ENCODE measurements at places on chromosomes 4 and X.

DNA sequence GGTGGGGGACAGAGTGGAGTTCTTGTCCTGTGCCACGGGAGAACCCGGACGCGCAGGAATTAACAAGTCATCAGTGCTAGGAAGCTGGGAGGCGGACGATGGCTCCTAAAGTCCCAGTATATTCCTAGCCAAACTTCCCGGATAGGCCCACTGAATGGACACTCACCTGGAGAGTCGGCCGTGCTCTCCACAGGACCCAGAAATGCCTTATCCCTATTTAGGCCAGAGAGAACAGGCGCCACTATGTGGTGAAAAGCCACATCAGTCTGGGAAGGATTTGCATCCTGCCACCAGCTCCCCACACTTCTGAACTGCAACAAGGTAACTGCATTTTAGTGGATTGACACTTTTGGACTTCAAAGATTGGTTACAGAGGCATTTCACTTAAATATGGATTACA lies 1.1 kb downstream of the CFAP299 start:
- DNase-seq, result no peak

- DNase-seq, result no peak
These were observed 467.0 kb upstream of the CTSO start for GRCh38 chr4:156420623-156421022.

DNA sequence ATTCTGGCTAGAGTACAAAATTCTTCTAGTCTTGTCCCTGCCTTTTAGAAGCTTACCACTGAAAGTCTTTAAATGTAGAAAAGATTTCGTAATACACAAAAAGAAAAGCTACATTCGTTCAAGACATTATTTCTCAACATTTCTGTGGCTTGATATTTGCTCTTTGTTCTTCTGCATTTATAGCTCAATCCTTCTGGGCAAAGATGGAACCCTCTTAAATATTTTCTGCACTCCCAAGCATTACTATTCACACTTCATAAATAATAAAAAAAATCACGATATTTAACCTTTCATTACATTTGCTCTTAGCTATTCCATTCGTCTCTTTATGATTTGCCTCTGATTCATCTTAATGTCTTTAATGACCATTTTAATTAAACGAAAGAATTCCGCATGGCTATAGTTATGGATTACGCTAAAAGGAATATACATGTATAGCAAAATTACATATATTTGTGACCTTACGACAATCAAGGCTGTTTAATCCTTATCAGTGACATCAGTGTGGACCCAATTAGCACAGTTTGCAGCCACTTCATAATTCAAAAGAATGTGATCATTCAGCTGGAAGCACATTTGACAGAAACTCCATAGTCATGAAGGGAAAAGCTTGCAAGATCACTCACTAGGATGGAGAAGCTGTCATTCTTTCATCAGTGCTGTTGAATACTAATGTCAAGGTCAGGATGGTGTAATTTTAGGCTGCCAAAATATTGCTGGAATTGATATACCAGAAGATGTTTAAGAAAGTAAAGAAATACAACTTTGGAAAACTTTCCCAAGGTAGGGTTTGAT lies 1075.0 kb upstream of the TENM3 start:
- DNase-seq, result no peak

- DNase-seq, result no peak
These were observed 128.8 kb downstream of the AMELX start for GRCh38 chrX:11421805-11422524.

DNA sequence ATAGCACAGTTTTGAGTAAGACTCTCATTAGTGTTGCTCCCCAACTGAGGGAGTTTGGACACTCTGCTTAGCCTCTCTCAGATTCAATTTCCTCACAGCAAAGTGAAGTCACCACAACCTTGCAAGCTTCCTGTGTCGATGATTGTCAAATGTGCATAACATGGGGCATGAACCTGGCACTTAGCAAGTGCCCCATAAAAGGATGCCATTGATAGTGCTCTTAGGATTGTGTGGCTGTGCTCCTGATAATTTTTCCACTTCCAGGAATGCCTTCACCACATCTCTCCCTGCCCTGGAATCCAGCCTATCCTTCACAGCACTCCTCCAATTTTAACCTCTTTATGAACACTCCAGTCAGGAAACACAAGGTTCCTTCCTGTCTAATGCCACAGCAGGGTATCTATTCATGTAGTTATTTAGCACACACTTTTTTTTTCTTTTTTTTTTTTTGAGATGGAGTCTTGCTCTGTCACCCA lies 309.4 kb downstream of the PPP3CA start:
- no peak for DNase-seq

DNA sequence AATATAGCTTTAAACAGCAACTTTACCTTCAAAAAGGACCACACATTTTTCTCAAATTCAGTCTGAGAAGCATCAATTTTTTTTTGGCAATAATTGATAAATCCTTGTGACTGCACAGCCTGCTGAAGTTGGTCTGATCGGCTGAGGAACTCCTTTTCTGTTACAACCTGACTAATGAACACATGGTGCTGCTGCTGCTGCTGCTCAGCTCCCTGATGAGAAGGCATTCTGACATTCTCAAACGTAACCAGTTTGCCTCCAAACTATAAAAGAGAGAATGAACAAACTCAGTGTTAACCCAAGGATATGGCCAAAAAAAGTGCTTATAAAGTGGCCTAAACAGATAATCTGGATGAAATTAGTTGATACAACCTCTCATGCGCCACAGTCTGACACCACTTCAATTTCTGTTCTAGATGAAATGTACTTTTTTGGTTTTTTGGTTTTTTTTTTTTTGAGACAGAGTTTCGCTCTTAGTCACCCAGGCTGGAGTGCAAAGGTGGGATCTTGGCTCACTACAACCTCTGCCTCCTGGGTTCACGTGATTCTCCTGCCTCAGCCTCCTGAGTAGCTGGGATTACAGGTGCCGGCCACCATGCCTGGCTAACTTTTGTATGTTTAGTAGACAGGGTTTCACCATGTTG lies 26.5 kb downstream of the SEC31A start:
- no peak for DNase-seq

- DNase-seq, result no peak
These were observed 48.6 kb upstream of the RASSF6 start for GRCh38 chr4:73668782-73669201.

DNA sequence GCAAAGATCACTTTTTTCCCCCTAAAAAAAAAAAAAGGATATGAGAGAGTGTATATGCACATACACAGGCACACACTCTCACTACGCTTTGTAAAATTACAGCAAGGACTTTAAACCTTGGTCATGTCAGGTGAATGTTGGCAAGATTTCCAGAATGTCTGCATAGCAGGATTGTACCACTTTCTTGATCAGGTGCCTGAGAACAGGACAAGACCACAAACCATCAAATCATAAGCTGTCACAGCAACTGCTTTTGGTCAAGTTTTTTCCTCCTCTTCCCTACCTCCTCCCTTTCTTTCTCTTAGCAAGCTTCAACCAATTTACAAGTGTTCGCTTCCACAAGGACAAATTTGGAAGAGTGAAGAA lies 15.3 kb downstream of the PPARGC1A start:
- DNase-seq, result no peak

- DNase-seq, result no peak
These were observed 200.9 kb downstream of the DHRSX start for GRCh38 chrX:2299871-2300270.

- no peak for DNase-seq
These were observed 373.3 kb downstream of the IDS start for GRCh38 chrX:149131774-149132173.

GRCh38 chr4:13238936-13239335 lies 245.2 kb downstream of the RAB28 start:
- DNase-seq, result no peak

DNA sequence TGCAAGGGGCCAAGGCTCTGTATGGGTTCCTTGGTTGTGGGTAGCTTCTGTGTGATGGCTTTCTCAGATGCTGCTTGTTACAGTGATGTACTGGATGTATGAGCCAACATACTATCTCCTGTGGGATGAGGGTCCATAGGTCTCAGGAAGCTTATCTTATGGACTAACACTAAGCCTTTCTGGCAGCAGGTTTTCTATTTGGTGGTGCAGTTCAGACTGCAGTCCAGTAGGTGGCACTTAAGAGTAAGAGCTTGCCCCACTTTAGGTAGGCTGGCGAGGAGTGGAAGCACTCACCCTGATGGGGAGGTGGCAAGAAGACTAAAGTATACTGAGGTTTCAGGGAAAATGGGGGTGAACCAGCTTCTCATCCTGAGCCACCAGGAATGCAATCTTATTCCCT lies 306.7 kb upstream of the MAOA start:
- DNase-seq, result no peak

DNA sequence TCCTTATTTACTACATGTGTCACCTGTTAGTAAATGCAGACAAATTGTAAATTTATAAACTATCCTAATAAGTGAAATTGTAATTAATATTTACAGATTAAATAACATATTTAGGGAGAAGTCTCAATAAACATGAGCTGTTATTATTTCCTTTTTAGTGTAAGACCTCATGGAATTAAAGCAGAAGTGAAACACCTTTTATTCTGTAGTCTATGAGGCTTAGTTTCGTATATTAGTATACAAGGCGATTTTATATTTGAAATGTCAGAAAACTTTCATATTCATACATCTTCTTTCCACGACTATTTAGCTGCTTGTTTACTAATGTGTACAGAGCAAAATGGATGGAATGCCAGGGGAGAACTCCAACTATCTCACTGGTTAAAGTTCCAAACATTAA lies 414.4 kb downstream of the ARHGAP24 start:
- DNase-seq, result no peak

GRCh38 chr4:76931576-76932276 lies 17.8 kb upstream of the SEPTIN11 start:
- DNase-seq, result no peak

GRCh38 chr4:57044996-57045395 lies 65.2 kb downstream of the IGFBP7 start:
- no peak for DNase-seq

DNA sequence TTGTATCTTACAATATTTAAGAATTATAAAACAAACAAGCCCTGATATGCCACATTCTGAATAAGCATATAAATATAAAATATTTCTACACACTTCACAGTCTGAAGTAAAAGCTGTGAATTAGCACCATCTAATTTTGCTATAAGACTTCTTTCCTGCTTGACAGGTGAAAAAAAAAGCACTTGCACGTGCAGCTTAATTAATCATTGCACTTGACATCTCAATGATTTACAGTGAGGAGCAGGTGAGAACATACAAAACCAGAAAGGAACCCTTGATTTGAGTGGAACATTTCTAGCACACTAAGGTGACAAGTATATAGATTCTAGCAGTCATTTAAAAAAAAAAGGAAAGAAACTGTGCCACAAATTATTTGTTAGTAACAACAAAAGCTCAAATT lies 47.9 kb downstream of the CHIC2 start:
- DNase-seq, result no peak

GRCh38 chr4:98963538-98964433 lies 31.7 kb upstream of the METAP1 start:
- no peak for DNase-seq

DNA sequence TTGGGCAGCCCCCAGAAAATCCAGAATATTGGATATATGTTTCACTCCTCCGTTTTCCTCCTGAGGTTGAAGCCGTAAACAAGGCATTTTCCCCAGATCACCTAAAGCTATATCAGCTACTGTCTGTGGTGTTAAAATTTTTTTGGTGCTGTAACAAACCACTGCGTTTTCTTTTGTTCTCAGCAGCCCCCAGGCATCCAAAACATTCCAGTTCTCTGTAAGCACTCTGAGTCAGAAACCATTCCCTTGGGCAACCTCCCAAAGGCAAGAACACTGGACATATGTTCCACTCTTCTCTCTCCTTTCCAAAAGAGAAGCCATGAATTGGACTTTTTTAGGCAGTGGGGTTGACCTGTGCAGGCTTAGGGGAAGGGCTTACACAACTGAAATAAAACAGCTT lies 310.9 kb downstream of the MID1IP1 start:
- no peak for DNase-seq

GRCh38 chr4:180449395-180449956 lies 1793.7 kb upstream of the TENM3 start:
- no peak for DNase-seq

DNA sequence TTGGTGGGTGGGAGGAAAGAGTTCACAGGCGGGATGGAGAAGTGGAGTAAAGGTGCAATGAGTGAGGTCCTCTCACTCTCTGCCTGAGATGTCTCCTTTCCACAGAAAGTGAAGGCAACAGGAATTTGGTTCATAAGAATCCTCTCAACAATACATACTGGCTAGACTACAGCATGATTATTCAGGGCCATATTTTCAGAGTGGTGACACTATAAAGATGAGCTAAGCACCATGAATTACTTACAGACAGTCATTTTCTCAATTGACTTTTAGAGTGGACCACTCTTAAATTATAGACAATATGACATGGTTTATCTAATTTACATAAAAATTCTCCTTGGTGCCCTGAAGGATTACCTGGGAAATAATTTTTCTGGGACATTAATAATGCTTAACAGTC lies 286.1 kb upstream of the MAD2L1 start:
- no peak for DNase-seq

DNA sequence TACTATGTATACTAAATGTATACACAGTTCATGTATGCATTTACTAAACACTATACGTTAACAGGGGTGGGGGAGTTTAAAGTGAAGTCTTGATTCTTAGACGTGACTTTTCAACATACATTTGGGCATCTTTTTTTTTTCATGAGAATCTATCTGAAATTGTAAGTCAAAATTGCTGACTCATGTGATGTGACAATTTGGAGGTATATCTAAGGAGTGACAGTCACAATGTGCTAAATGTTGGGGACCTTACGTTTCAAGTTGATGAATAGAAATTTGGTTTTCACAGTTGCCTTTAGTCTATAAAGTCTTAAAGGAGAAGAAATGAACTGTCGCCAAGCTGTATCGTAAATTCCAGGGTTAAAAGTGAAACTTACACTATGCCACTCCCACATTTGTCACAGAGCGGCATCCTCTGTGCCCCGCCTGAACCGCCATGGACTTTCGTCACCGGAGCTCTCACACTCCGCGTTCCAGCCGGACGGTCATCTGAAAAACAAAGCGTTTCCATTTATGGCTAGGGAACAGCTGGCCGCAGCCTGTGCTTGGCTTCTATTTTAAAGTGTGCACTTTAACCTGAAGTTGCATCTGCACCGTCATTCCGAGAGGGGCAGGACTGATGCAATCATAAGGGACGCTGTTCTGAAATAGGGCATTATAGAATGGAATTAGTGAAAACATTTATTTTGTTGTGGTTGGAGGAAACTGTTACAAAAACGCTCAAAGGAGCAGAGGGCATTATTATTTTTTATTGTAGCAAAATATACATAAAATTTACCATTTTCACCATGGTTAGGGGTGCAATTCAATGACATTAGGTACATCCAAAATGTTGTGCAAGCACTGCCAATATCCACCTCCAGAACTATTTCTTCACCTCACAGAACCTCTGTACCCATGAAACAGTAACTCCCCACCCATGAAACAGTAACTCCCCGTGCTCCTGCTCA lies 30.9 kb downstream of the PDLIM3 start:
- no peak for DNase-seq

- DNase-seq, result no peak
These were observed 255.3 kb downstream of the GALNTL6 start for GRCh38 chr4:172068506-172068905.

- DNase-seq, result no peak
These were observed 511.5 kb upstream of the FAM241A start for GRCh38 chr4:111633663-111634266.

GRCh38 chr4:4488405-4489404 lies 53.1 kb downstream of the STX18 start:
- peak; percentile 10 for DNase-seq

GRCh38 chr4:8379771-8380170 lies 60.8 kb downstream of the ACOX3 start:
- DNase-seq, result no peak

- DNase-seq, result no peak
These were observed 303.3 kb downstream of the FRMPD4 start for GRCh38 chrX:12441381-12442128.

Data from stimulated activated CD8-positive, alpha-beta memory T cell treated with anti-CD3 and anti-CD28 coated beads, Interleukin-4, amount 100 ng/mL, for 1 hour (primary cell).